NCI-H1436 treated with DMSO at 0.1 percent for 48 hours (cell line): ENCODE measurements at places on chromosomes 7 and 10.

GRCh38 chr10:110058212-110058611 lies 50.4 kb downstream of the ADD3 start:
- no peak for DNase-seq

- DNase-seq: no peak
These were observed 36.3 kb downstream of the PLAC9 start for GRCh38 chr10:80168679-80169380.

DNA sequence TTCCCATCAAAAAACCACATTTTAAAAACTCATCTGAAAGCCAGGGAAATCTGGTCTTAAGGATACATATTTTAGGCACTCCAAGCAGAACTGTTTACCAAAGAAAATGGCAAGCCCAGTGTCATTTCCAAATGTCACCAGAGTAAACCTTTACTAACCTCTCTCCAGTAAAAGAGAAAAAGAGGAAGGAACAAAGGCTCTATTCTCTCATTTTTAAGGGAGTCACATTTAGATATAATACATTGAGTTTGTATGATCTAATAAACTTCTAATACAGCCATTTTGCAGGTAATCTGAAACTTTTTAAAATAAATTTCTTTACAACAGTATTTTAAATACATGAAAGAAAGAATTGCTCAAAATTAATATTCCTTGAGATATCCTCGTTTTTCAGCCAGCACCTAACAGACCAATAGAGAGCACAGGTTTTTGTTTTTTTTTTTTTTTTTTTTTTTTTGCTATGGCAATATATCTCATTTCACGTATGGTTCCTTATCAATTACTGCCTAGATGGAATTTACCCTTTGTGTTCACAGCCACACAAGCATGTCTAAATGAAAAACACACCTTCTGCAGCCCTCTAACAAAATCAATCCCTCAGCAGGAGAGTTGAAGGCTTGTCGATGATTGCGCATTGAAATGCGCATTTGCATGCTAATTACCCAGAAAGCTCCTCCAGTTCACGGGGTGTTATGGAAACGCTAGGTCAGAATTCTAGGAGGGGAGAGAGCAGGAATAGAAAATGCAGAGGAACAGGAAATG lies 39.8 kb upstream of the MSRB2 start:
- no peak for DNase-seq

DNA sequence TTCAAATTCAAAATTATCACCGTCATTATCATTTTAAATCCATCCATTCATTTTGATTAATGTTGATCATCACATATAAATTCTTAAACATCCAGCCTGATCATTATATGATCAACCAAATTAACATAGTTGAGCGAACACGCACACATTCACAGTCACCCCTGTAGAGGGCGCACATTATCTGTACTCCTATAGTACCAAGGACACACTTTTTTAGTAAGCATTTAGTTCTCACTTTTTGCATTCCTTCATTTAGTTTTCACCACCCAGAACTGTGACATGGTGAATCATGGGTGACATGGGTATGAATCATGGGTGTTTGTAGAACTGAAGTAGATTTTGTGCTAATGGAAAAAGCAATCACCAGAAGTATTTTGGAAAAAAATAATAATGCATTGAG lies 26.0 kb upstream of the ZNF735 start:
- no peak for DNase-seq

DNA sequence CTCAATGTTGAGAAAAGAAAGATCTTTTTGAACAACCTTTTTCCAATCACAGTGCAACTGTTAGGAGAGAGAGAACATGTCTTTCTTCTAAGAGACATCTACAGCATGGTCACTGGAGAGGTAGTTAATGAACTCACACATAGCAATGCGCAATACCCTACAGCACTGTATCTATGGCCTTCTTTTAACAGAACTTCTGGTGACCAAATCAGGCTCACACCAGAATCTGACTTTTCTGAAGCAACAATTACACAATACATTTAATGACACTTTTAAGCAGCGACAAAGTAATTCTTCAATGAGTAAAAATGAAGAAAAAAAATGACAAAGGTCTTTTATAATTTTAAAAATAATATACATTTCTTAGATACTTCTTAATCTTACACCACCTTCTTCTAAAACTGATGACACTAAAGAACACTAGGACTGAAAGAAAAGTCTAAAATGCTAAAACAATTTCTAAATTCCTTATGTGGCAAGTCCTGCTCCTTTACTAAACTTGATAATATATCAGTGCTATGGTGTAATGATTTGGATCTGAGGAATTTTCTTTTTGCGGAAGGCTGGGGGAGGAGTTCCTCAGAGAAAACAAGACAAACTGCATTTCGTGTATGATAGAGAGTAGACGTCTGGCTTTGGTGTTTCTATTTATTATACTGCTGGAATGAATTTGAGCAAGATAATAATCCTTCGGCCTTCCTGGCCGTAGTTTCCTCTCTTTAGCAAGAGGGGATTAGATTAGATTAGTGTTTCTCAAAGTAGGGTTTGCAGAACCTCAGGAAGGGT lies 166.3 kb downstream of the ZNF438 start:
- DNase-seq: no peak

DNA sequence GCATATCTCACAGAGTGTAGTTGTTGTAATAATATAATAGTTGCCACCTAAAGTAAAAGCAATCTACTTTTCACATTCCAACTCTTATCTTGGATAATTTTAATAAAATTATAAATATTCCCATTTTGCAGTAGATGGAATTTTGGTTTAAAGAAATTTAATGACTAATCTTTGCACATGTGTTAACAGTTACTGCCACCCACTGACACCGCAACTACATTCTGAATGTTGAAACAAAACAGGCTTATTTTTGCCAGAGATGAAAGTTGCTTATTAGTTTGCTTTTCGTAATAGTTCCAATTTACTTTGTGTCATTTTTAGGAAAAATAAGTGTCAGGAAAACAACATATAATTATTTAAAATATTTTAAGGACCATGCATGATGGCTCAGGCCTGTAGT lies 557.5 kb upstream of the PCDH15 start:
- no peak for DNase-seq

DNA sequence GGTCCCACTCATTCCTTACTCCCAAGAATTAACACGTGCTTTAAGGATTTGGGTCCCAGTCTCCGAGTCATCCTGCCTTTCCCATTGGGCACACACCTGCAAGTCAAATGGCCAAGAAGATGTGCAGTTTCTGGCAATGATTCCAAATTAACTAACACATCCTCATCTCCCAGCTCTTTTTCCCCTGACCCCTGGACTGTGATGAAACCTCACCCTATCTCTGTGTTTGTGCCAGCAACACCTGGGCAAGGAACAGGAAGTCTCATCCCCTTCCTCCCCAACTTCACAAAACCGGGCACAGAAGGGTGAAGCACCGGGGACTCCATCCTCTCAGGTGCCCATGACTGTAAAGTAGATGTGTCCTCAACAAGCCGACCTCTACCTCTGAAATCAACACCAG lies 54.8 kb downstream of the PLXNA4 start:
- no peak for DNase-seq

DNA sequence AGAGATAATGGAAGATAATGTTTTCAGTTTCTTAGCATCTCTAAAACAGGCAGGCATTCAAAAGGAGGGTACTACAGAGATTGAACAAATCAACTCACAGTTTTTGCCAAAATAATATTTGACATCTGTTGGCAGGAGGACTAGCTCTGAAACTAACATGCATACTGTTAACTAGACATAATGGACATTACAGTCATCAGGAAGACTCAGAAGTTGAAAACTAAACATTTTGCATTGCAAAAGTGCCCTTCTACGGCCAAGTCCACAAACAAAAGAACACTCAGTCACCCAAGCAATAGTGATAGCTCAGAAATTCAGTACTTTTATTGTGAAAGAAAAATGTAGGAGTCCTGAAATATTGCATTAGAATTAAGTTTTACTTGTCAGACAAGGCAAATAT lies 399.0 kb downstream of the HGF start:
- DNase-seq: no peak

GRCh38 chr10:99569961-99570360 lies 37.2 kb downstream of the NKX2-3 start:
- DNase-seq: no peak

DNA sequence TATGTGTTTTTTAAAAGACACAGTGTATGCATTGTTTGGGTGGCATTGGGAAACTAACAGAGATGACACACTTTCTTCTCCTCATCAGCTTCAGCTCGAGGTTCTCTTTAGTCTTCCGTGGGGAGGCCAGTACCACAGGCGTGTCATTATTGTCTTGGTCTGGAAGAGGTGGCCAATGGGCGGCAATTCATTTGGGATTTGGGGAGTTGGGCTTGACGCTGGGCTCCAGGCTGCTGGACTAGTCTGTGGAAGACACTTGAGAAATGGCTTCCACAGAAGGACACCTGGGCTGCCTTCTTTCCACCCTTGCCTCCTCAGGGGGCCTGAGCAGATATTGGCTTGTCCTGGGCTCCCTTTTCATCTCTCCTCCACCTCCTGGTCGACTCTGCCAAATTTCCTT lies 192.2 kb downstream of the SH2D4B start:
- no peak for DNase-seq

- no peak for DNase-seq
These were observed 411.6 kb downstream of the PLXNA4 start for GRCh38 chr7:132164558-132165125.

DNA sequence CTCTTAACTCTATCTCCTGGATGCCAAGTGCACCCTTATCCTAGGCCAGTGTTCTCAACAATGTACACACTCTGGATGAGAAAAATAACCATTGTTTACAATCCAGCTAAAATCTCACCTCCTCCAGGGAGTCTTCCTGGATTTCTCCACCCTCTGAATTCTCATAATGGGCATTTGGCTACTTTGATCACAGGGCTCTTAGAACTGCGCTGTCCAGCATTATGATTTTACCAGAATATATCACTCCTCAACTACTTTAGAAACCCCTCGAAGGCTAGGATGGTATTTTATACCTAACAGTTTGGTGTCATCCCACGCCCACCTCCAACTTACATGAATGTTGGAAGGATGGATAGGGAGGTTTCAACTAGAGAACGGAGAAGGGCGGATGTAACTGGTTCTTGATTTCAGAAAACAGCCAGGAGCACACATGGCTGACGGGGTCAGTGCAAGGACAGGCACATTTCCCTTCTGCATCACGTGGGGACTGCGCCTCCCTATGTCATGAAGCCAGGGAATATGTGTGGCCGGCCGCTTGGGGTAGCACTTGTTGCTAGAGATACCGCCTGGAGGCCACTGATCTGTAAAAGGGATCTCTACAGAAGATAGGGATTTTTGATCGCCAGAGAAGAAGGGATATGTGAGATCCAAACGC lies 1.2 kb upstream of the ATP6V0E2 start:
- no peak for DNase-seq

DNA sequence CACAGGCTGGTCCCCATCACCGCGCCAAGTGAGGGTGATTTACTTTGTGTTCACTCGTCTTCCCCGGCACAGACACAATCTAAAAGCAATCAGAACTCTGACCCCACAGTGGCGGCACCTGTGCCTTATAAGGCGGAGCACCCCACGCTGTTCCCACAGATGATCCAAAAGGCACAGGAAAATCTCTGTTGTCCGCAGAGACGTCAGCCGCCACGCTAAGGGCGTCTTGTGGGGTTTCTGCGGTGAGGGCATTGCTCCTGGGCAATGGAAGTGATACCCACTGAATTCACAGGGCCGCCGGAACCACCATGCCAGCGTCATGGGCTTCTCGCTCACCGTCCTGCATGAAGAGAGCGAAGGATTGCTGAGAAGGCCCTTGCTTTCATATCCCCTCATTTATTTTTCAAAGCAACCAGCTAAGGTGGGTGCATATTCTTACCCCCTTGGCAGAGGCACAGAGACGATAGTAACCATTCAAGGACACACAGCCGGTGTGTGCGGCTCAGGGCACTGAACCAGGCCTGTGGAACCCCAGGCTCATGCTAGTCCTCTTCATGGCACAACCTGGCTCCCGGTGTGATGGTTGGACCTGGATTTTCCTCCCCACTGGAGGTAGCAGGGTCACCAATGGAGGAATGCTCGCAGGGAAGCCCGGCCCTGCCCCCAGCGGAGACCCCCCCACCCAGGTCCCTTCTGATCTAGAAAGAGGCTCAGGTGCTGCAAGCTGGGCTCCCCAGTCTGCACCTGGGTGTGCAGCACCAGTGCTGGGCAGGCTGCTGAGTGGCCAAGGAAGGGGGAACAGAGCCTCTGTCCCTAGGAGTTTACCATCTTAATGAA lies 279.0 kb downstream of the TCERG1L start:
- no peak for DNase-seq

DNA sequence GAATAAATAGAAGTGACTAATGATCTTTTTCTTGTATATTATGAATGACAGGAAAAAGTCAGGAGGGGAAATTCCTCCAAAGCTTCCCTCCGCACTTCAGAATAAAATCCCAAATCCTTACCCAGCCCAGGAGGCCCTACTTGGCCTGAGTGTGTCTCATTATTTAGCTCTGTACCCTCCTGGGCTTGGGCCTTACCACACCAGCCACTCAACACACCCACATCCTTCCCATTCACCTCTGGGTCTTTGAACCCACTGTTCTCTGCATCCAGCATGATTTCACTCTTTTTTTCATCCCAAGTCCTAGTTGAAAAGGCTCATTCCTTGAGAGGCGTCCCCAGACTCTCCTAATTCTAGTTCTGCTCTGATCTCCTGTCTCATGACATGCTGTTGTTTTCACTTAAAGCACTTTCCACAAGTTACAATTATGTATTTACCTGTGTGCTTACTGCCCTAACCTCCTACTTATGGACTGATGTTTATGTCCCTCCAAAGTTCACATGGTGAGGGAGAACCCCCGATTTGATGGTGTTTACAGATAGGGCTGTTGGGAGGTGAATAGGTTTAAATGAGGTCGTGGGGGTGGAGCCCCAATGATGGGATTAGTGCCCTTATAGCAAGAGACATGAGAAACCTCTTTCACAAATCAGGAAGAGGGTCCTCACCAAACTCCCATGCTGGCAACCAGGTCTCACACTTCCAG lies 6.4 kb downstream of the NOD1 start:
- DNase-seq: no peak
